ENCODE measurements at places on chromosomes 13 and 19.

DNA sequence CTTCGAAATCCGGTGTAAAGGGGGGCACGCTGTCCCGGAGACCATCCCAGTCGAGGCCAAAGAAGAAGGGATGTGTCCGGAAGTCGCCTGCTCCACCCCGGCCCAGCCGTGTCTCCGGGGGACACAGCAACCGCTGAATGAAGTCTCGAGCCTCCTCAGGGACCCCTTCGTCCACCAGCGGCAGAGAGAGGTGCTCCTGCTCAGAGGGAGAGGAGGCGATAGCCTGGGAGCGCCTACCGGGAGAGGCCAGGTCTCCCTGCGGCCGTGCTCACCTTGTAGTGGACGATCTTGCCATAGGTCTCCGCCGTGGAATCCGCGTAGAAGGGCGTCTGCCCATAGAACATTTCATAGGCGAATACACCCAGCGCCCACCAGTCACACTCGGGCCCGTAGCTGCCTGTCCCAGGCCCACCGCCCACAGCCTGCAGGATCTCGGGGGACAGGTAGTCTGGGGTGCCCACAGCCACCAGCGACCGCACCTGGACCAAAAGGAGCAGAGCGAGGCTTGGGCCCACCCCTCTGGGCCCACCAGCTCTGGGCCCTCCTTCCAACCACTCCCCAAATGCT is 4.8 kb downstream of the DMPK start:
- DNase-seq = no peak

GRCh38 chr19:1042689-1043511 is 3.0 kb downstream of the ABCA7 start:
- DNase-seq = no peak

DNA sequence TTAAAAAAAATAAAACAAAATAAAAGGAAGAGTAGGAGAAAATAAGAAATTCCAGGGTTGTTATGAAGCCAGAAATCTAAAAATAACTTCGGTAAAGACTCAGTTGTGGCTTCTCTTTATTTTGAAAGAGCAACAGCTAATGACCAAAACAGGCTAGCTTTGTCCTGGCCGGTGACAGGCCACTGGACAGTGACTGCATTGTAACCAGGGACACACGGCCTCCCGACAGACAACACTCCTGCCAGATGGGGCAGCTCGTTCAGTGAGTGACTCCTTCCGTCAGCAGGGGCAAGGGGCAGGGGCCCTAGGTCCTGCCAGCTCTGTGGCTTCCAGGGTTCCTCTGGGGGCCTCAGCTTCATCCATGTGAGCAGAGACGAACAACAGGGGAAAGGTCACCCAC is 173.4 kb downstream of the KATNAL1 start:
- DNase-seq = no peak

- no peak for DNase-seq
Measured at GRCh38 chr19:5016268-5016667, 47.4 kb downstream of the KDM4B start.

DNA sequence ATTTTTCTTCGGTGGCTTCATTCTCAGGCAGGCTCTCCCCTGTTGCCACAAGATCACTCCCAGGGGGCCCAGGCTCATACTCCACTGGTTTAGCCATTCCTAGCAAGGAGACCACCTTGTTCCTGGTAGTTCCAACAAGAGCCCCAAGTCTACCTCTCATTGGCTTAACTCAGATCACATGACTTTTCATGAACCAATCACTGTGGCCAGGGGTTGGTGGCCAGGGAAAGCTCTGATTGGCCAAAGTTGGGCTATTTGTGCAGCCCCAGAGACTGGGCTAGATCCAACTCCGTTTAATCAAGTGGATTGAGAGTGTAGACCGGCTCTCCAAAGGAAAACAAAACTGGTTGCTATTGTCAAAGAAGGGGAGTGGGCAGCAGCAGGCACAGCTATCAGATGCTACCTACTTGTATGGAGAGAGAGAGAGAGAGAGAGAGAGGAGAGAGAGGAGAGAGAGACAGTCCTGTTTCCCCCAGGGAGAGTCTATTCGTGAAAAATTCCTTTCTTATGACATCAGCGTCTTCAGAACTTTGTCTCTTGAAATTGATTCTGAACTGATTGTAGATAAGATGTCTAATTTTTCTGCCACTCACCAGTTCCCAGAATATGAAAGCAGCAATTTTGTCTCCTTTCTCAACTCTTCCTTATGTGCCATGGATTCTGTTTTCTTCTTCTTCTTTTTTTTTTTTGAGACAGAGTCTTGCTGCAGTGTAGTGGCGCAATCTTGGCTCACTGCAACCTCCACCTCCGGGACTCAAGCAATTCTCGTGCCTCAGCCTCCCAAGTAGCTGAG is 5.9 kb downstream of the CEACAM19 start:
- DNase-seq = peak; percentile 61

- no peak for DNase-seq
Measured at GRCh38 chr19:655691-656090, 7.3 kb downstream of the RNF126 start.
